ENCODE measurements at places on chromosomes 6 and 20. TPM values are rescaled to one million over a fixed set of nuclear protein-coding genes. Genes with fewer than 3 reads are reported as not detected.

GRCh38 chr6:106197441-106197840 lies 111.3 kb downstream of the PRDM1 start:
- DNase-seq = no peak

DNA sequence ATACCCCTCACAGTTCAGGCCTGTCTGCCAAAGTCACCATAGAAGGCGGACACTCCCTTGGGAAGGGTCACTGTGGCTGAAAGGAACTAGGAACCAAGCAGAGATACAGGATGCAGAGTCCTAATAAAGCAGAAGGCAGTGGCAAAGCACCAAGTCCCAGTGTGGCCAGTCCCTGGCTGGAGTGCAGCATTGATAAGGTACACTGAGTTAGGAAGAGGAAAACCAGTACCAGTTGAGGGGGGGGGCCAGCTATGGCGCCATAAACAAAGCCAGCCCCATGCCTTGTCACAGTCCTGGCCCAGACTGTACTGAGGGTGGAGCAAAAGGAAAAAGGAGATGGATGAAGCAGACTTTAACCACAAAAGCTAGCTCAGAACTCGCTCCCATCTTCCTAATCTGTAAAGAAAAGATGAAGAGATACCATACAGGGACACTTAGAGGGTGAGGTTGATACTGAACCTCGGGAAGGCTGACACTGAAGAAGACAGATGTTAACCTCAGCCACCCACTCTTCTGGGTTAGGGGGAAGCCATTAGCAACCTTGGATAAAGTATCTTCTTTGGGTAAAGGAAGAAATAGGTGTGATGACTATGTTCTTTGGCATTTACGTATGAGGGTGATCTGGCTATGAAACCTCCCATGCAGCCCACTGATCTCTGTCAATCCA lies 7.8 kb downstream of the ABHD12 start:
- DNase-seq = peak; percentile 22

GRCh38 chr6:144986271-144986670 lies 701.1 kb downstream of the UTRN start:
- no peak for DNase-seq

GRCh38 chr6:24923885-24924401 lies 11.8 kb downstream of the RIPOR2 start:
- no peak for DNase-seq

TPBG gene
- total RNA-seq = 9.8 TPM

GPR63 gene
- 0.21 TPM for total RNA-seq

IL17F gene
- not detected for total RNA-seq
